ENCODE measurements at places on chromosomes 7 and 10.

- no peak for DNase-seq
Measured at GRCh38 chr10:116292493-116292892, 19.5 kb upstream of the GFRA1 start.

- DNase-seq: no peak
Measured at GRCh38 chr7:1156782-1157535, 3.0 kb downstream of the ZFAND2A start.

- DNase-seq: no peak
Measured at GRCh38 chr10:101018118-101018599, 12.8 kb downstream of the PDZD7 start.

- DNase-seq: no peak
Measured at GRCh38 chr7:86925221-86925620, 134.2 kb downstream of the ELAPOR2 start.

DNA sequence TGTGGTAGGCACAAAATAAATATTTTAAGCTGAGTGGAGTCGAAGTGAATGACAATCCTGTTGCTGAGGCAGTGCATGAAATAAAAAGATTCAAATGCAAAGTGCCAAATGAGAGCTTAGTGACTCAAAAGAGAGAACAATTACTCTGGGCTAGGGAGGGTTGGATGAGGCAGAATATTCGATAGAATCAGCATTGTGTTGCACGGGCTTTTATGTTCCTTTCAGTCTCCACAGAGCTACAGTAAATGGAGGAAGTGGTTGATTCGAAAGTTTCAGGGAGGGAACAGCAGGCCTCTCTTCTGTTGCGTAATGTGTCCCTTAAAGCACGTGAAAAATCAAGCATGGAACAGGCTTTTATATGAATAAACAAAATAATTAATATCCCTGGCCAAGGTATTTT is 599.3 kb upstream of the CELF2 start:
- DNase-seq: peak; percentile 49

DNA sequence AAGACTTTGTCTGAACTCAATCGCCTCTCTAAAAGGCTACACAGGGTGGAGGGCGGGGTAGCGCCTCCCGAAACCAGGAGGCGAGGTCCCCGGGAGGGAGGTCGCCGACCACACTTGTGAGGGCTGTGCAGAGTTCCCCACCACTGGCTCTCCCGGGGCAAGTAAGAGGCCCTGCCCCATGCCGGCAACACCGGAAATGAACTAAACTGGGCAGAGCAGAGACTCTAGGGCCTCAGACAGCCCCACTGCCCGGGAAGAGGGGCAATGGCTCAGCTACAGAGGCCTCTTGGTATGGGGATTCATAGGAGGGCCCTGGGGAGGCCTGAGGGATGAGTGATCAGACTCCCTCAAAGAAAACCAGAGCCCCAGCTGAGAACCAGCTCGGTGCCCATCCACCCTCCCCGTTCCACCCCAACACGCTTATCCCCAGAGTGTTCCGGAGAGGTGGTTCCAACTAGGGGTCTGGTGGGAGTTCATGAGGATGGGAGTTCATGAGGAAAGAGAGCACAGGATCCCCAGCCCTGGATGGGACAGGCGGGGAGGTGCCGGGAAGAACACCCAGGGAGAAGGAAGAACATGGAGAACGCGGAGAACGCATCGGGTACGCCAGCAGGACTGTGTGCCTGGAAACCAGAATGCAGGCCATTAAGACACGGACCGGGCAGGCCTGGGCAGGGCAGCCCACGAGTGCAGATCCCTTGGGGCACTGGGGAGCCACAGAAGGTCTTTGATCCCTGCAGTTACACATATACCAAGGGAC is 89.4 kb upstream of the MYL10 start:
- DNase-seq: no peak

DNA sequence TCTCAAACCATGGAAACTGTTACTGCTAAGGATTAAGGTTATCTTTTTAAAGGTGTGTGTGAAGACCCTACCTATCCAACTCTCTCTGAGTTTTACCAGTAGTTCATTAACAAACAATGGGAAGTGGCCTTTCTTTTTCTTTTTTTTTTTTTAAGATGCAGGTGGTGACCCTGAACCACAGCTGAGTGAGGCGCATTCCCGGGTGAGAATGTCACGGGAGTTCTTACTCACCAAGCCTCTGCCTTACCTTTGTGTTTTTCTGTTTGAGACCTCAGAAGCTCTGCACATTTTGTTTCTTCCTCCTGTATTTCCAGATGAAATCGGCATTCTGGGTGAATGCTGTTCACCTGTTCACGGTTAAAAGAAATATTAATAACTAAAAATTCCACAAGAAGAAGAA is 2.5 kb downstream of the VIPR2 start:
- no peak for DNase-seq

DNA sequence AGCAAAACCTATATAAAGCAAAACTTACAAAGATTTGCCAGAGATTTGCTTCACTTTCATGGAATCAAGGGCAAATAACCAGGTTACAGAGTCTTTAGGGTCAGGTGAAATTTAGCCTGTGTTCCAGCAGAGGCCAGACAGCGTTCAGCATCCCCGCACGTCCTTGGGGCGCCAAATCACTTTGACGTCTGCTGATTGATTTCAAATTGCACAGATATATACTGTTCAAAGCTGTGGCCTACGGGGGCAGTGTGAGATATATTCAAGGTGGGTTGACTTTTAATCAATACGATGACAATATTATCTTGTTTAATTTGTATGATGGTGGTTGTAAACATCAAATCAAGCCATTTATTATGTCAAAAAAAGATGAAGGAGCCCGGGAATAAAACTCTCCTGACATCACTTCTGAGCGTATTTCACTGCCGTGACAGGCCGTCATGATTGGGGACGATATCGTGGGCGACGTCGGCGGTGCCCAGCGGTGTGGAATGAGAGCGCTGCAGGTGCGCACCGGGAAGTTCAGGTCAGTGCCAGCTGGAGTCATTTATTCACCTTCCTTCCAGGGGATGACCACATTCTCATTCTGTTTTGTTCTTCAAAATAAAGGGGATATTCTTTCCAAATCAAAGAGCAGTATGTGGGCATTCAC is 55.2 kb downstream of the LHPP start:
- no peak for DNase-seq

- no peak for DNase-seq
Measured at GRCh38 chr10:109203646-109204353, 719.5 kb downstream of the XPNPEP1 start.

DNA sequence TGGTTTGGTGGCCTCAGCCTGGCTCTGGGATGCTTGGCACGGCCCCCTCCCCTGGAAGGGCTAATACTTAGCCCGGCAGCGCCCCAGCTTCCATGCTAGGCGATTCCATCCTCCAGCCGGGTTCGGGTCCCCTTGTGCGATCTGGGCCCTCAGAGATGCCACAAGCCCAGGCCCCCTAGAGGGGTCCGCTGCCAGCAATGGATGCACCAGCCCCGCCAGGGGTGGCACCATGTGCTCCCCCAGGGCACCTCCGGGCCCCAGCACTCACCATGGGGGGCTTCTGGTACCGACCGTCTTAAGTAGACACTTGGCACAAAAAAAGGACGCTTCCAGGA is 125.7 kb upstream of the KCTD7 start:
- no peak for DNase-seq

DNA sequence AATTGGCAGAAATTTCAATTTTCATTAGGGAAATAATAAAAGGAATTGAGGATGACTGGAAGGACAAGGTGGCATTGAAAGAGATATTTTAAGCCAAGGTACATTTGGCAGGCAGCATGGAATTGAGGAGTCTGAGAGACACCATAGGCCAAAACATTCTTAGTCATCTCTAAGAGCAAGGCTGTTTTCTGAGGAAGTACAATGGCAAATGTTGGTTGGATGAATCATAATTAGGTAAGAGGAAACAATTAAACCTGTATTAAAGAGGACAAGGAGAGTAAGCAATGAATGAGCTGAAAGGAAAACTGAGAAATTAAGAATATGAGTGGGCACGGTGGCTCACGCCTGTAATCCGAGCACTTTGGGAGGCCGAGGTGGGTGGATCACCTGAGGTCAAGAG is 86.3 kb downstream of the MRPL32 start:
- DNase-seq: no peak

DNA sequence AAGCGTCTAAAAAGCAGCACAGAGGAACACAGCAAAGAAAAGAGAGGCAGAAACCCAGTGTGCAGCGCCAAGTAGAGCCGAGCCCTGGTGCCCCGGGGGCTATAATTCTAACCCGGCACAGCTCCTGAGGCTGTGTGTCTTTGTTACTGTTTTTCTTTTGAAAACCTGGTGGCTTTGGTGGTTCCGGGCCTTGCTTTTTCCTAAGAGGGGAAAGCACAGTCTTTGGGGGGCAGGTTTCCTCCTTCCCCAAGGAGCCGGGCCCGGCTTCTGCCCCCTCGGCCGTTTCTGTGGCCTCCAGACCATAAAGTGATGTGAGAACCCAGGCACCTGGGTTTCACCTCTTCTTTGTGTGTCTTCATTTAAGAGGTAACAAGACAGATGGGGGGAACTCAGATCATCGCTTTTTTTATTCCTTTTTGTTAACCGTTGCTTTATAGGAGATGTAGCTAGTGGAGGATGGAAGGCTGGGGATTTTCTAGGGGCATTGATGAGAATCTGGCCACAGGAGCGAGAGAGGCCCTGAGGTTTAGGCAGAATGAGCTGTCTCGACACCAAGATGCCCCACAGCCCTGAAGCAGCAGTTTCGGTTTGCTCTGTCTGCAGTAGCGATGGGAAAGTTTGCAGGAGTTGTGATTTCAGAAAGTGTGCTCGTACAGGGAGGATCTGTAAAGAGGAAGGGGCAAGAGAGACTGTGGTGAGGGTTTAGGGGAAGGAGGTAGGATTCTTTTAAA is 367.8 kb upstream of the GALNT17 start:
- DNase-seq: no peak

DNA sequence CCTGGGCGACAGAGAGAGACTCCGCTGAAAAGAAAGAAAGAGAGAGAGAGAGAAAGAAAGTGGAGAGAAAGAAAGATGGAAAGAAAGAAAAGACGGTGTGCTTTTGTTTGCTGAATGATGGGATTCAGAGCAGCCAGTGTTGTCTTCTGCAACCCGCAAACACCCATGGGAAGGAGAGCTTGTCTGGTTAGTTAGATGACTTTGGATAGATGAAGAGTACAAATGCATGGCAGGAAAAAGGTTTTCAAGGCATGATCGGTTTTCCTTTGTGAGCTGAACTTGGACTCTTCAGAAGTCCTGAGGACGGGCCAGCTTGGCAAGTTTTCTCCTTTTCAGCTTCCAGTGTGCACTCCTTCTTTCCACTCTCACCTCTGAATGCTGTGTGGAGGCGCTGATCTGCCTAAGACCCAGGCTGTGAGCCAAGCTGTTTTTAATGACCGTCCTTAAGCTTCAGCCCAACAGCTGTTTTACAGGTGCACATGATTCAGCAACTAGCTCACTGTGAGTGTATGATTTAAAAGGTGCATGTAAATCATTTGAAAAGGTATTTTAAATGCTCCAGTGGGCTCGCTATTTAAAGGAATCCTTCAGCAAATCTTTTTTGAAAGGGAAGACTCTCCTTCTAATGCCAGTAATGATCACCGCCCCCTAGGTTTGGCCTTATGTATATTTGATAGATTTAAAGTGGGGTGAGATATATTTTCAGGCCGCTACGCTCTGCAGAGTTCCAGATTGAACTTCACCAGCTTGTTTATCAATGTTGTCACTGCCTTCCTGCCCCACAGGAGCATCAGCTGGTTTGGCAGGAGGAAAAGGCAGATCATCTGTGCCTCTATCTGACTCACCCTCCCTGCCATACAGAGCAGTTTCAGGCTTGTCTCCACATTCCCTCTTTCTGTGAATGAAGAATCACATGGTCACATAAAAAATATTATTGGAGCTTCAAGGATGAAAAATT is 115.0 kb downstream of the PLXDC2 start:
- no peak for DNase-seq

DNA sequence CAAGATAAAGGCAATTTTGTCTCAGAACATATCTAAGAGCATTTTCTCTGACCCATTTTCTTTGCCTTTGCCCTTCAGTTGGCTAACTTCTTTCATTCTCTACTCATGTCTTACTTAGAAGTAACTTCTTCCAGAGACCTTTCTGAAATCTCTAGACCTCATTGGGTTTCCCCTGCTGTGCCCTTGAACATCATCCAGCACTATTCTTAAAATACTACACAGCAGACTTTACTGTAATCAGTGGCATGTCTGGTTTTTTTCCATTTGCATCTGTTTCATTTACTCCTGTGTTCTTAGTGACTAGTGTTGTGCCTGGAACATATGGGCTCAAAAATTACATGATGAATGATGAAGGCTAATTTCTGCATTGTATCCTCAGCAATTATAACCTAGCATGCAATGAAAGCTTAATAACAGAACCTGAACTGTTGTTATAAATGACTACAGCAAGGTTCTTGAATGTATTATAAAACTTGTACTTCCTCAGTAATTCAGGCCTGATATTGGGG is 301.9 kb downstream of the CDK14 start:
- no peak for DNase-seq

GRCh38 chr10:55374060-55374459 is 573.0 kb upstream of the PCDH15 start:
- no peak for DNase-seq

DNA sequence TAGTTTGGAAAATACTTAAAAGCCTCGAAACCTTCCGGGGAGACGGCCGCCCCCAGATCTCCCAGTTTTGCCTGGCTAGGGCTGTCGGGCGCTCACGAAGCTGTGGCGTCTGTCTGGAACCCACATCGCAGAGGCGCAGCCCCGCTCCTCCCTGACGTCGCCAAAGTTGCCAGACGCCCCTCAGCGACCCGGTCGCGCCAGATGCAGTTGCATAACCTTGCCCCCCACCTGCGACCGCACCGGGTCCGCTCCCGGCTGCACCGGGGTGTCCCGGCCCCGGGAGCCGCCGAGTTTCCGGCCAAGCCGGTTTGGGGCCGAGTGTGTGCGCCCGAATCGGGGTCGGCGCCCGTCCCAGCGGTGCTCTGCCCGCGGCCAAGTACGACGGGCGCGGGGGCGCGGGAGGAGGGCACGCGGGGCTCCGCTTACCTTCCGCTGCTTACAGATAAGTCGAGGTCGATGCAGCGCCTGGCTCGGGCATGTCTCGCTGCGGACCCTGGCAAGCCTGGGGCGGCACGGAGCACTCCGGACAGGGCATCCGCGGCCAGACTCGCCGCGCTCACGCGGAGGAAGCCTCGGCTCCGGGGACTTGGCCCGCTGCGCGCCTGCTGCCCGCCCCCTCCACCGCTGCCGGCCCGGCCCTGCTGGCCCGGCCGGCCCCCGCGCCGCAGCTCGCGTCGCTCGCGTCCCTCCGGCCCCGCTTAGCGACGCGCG is 665 bp downstream of the INSYN2A start:
- DNase-seq: no peak

DNA sequence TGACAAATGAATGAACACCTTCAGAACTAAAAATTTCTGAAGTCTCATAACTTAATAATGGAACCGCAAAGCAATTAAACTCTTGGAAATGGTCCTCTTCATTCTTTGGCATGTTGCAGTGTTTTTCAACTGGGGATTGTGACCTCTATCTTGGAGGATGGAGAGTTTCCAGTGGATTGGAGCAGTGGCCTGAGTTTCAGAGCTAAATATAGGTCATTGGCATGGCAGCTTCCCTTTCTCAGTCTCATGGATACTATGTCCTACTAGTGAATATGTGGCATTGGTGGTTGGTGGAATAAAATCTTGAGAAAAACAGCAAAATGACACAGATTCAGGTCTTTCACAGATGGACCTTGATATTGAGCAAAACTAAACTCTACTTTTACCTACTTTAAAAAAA is 24.1 kb upstream of the EPC1 start:
- no peak for DNase-seq
